Activated CD4-positive, alpha-beta T cell treated with anti-CD3 and anti-CD28 coated beads for 48 hours (primary cell): ENCODE measurements at places on chromosomes 1 and 21.

- DNase-seq: no peak
Observed at GRCh38 chr1:37338658-37339057, 135.7 kb upstream of the ZC3H12A start.

DNA sequence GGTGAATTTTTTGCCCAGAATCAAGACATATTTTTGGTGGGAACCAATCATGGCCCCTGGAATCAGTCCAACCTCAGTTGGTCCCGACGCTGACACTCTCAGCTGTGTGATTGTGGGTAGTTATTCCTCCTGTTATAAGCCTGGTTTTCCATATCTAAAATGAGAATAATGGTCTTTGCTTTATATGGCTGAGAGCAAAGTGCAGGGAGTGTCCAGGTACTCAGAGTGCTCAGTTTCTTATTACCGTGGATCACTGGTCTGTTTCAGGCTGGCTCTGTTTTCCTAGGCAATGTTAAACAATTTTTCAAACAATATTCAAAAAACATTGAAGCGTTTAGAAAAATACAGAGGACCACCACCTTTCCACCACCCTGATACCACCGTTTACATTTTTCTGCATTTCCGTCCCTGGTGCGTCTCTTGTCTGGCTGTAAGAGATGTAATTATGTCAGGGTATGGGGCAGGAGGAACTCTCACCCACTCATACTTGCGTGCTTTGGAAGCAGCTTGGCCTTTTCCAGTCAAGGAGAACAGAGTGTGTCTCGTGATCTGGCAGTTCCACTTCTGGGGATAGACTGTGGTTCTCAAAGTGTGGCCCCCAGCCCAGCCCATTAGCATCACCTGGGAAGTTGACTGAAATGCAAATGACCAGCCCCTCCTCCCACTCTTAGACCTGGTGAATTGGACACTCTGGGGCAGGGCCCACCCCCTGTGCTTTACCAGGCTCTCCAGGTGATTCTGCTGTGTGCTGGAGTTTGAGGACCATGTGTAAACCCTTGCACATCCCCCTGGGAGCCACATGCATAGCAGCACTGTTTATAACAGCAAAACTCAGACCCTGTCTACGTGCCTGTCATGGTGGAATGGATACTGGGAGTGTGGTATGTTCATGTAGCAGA is 6.8 kb downstream of the MX1 start:
- DNase-seq: no peak

DNA sequence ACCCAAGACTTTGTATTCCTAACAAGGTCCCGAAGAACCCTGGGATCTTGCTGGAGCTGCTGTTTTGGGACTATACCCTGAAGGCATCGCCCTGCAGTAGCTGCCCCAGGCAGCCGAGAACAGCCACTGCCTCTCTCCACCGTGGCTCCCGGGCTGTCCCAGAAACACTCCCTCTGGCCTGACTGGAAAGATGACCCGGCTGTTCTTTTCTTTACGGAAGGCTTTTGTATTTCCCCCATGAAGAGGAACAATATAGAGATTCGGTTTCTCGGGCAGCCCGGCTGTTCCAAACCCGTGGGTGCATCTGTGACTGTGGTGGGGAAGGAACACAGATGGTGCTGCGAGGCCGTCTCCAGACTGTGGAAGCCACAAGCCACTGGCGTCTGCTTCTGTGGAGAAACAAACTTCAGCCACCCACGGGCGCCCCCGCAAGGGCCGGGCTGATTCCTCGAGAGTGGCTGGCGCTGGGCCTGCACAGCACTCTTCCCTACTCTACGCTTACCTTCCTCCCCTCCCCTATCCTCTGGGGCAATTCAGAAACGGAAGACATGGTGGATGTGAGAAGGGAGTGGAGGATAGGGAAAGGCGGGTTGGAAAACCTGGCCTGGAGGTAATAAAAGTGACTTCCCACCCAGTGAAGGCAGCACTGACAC is 33.7 kb upstream of the VASH2 start:
- peak; percentile 8 for DNase-seq

GRCh38 chr1:6850537-6850936 is 65.3 kb downstream of the CAMTA1 start:
- no peak for DNase-seq

GRCh38 chr1:223136086-223136485 is 7.0 kb downstream of the TLR5 start:
- DNase-seq: no peak
